Astrocyte of the hippocampus (primary cell): ENCODE measurements at places on chromosomes 4 and X.

DNA sequence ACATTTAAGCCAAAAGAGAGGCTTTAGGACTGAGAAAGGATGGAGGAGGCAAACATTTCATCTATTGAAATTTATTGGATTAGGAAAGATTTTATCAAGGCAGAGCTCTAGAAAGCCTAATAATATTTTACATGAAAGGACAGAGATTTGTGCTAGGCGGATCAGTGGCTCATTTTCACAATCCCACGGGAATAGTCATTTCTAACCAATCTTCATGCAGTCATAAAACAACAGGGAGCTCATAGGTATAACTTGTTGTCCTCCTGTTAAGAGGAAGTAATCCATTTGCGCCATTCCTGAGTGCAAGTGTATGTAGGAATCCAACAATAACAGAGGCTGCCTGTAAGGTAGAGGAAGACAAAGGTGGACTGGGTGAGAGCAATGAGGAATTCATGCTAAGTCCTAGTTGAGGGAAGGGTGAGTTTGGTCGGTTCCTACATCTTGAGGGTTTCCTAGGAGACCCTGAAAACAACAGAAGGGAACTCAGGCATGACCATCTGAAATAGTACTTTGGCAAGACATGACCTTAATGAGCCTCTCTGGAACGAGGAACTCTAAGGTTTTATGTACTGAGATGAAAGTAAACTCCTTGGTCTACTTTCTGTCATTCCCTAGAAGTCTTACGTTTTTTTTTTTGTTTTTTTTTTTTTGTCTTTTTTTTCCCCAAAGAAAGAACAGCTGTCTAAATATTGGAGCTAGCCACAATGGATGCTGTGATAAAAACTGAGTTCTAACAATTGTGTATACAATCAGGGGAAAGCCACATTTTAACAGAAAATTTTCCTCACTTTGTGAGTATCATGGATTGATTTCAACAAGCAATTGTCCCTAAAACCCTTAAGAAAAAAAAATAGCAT, 89.7 kb downstream of the GEMIN8 start:
- DNase-seq: peak; percentile 10

GRCh38 chr4:14335872-14336271, 666.4 kb upstream of the CPEB2 start:
- DNase-seq: no peak

- no peak for DNase-seq
These were observed 99.0 kb upstream of the TRPC3 start for GRCh38 chr4:122050841-122051240.

DNA sequence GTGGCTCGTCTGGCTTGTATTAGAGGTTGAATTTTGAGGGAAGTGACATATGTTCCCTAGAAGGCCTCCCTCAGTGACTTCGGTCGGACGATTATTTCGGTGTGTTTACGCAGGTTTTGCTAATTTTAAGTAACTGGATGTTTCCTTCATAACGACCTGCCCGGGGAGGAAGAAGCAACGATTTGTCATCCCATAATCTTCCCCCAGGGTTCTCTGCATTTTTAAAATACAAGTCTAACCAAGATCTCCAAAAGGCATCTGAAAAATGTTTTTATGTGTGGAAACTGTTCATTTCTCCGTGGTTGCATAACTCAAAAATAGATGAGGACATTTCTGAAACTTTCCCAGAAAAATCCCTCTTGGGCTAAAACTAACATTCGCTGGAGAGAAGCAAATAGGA, 195.4 kb downstream of the SHOX start:
- DNase-seq: peak; percentile 9

- DNase-seq: no peak
These were observed 1.1 kb downstream of the MSL3 start for GRCh38 chrX:11759172-11759460.

GRCh38 chrX:49260221-49260985, 4.1 kb downstream of the FOXP3 start:
- no peak for DNase-seq

DNA sequence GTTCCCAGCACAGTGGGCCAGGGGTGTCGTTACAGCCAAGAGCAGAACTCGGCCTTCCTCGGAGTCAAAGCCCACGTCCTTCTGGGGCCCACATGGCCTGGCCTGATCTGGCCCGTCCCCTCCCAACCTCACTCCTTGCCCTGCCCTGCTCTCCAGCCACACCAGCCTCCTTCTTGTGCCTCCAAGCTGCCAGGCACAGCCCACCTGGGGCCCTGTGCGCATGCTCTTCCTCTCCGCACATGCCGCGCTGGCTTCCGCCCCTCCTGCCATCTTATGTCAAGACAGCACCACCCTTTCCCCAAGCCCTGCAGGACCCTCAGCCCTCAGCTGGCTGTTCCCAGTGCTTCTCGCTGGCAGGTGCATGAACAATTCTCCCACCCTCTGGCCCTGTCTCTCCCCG, 6.8 kb downstream of the HAUS7 start:
- no peak for DNase-seq

DNA sequence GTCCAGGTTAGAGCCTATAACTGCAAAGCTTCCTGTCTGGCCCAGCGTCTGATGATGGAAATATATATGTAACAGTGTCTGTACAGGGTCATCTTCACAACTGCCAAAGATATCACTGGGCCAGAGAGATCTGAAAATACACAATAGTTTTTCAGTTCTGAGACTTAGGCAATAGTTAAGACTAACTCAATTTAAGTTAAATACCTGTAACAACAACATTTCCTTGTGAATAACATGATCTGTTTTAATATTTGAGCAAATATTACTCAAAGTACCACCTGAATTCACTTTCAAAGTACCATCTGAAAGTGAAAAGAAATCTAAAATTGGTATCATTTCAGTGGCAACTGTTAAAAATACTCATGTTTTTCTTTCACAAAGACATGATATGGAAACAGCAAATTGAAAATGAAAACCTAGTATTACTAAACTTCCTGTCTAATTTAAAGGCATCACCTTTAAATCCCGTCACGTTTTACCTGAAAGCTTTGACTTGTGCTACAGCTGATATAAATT, 9.6 kb downstream of the ZAR1 start:
- DNase-seq: no peak

DNA sequence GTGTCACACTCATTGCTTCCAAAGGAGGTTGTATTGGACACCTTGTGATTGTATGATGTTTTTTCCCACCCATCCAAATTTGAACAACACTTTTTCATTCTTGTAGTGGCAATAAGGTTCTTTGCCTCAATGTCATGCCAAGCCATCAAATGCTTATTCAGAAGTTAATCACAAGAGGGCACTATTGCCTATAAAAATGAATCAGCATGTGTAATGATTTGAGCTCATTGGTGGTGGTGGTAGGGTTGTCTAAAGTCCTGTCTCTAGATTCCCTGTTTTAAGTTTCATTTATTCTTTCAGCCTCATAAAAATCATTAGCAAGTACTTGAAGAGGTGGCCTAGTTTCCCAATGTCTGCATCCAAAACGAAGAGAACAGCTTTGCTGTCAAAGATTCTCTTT, 37.0 kb downstream of the IRS4 start:
- peak; percentile 24 for DNase-seq

- peak; percentile 63 for DNase-seq
These were observed 39.5 kb downstream of the EFNB1 start for GRCh38 chrX:68868316-68868715.

DNA sequence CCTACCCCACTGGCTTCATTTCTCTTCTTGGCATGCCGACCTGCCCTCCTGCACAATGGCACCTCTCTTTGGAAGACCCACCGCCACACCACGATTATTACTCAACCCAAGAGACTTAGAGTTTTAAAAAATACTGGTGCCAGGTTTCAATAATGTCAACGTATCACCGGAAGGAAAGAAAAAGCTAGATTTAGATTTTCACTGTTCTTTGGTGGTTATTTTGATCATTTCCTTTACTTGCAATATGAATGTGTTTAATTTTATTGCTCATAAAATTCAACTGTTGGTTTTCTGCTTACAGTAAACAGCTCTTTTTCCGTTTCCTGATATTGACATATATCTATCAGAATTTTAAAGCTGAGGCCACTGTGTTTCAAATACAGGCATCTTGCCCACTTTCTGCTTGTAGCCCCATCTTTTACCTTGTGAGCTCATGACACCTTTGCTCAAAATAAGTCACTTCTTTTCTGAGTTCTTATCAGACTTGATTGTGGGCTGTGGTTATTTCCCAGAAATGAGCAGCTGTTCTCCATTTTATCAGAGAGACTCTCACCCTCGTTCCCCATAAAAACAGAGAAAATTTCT, 439.1 kb downstream of the INPP4B start:
- DNase-seq: no peak

- DNase-seq: no peak
These were observed 140.2 kb upstream of the TBL1X start for GRCh38 chrX:9324676-9325075.

- DNase-seq: no peak
These were observed 593 bp downstream of the ELF4 start for GRCh38 chrX:130109429-130110378.

DNA sequence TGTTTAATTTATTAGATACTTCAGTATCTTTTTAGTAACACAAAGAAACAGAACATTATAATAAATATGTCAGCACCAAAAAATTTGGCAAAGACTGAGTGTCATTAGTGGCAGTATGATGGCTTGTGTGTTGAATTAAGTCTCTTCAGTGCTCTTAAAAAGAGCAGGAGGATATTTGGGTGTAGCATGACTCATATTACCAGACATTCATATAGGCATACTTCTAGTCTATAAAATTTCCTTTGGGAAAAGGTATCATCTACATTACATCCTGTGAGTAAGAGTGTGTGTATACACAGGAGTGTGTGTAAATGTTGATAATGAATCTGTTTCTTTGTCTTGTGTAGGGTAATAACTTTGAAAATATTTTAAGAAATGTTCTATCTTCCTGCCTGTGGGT, 135.7 kb downstream of the CNKSR2 start:
- no peak for DNase-seq

DNA sequence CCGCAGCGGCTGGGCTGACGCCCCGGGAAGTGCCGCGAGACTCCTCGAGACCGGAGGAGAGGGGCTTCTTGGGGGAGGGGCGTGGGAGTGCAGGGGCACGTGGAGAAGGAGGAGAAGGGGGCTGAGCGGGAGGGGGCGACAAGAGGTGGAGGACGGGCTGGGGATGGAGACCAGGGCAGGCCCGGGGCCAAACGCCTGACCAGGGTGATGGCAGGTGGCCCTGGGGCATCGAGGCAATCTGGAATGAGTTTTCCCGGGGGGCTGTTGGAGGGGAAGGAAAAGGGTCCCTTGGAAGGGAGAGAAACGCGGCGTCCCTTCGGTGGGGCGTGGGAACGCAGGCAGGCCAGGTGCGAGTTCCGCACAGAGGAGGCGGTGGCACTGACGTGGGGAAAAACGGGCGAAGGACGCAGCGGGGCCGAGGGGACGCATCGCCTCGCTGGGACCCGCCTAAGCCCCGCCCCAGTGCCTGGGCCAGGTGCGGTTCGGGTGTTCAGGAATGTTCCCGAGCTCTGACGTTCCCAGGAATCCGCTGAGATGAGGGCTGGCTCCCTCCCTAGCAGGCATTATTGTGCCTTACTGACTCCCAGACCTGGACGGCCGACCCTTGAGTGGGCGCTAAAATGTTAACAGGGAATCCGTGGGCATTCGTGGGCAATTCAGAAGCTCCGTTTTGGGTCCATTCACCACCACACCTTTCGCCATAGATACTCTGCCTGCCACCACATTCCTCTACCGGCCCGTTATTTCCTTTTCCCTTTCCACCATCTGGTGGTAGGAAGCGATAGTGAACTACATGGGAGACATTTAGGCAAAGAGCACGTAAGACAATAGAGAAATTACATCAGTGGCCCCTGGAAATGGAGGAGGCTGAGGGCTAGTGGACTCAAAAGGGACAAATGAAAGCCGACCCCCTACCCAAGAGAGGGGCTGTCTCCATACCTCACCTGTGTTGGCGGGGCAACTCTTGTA, 795 bp upstream of the SH3KBP1 start:
- peak; percentile 76 for DNase-seq

DNA sequence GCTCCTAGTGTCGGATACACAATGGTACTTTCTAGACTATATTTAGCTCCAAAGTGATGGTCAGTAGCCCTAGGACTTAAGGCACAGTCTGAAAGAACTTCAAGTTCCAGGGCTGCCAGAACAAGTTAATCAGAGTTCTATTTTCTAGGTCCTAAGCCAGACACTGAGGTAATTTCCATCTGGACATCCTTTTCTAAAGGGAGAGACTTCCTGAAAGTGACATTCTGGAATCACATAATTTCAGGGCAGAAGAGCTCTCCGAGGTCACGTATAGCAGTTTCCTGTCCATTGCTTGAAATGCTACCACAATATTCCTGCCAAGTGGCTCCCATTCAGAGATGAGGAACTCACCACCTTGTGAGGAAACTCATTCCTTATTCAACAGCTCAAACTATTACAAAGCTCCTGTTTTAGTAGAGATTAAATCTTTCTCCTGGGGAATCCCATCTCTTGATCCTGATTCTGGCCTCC, 117.9 kb downstream of the COL25A1 start:
- DNase-seq: peak; percentile 13

- peak; percentile 20 for DNase-seq
These were observed 85.6 kb downstream of the MANBA start for GRCh38 chr4:102675141-102675540.

GRCh38 chr4:81499840-81500239, 28.1 kb upstream of the RASGEF1B start:
- peak; percentile 47 for DNase-seq

DNA sequence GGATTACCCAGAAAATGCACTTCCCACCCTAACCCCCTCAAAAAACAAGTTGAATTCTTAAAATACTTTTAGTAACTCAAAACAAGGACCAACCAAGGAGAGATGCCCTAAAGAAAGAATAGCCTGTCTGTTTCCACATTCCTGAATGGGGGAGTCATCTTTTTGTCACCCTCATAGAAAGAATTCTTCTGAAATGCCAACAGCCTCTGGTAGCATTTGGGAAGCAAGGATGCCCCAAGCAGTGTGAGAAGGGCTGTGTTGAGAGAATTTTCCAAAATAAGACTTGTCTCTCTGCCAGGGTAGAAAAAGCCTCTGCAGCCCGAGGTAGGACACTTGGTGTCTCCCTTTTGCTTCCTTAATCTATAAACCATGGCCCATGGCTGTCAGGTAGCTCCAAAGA, 173.1 kb upstream of the VCX3A start:
- DNase-seq: peak; percentile 38

DNA sequence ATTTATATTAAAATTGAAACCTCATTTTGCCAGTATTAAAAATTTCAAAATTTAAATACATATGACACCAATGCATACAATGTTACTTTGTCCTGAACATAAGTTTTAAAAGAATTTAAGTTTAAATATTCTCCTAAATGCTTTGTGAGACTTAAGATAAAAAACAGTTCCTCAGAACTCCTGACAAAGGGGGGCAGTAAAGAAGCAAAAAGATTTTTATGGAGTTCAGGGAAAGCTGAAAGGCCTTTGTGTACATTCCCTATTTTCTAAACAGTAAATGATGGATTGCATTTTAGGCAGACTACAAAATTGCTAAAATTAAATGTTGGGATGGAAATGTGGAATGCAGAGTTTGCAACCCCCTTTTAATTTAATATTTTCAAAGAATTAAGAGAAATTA, 81.7 kb downstream of the SNCA start:
- DNase-seq: no peak
